ENCODE measurements at places on chromosomes 5 and 9.

GRCh38 chr9:120289098-120289497 lies 290.9 kb downstream of the CDK5RAP2 start:
- no peak for DNase-seq

DNA sequence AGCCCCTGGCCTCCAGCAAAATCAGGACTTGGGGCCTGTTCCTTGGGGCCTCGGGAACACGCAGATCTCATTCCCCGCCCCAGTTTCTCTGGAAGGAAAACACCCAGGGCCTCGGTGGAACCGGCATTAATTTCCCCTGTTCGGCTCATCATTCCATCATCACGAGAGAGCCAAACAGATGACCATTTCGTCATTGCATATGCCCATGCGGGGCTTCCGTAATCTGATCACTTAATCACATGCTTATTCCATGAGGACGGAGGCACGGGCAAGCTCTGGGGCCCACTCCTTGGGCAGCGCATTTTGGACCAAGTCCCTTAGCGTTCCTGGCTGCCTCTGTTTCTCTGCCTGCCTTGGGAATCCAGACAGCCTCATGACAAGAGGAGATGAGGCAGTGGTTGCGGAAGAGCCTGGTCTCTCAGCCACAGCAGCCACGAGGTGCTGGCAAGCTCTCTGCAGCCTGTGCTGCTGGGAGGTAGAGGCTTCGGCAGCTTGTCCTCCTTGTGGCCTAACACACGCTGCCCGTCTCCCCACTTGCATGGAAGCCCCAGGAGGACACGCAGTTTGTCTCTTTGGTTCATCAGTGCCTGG lies 65.0 kb upstream of the IER5L start:
- no peak for DNase-seq

DNA sequence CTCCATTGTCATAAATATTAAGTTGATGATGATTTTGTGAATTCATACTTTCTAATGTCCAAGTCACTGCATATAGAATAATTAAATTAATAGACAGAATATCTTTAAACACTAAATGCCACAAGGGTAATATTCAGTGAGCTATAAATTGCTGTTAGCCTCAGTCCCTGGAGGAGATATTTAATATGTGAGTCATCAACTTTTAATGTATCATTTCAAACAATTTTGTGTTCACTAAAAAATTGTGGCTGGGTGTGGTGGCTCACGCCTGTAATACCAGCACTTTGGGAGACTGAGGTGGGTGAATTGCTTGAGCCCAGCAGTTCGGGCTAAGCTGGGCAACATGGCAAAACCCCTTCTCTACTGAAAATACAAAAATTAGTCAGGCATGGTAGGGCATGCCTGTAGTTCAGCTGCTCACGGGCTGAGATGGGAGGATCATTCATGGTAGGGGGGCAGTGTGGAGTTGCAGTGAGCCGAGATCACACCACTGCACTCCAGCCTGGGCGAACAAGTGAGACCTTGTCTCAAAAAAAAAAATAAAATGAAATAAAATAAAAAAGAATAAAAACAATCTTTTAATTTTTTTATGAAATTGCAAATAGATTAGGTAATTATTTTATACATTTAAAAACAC lies 717.3 kb upstream of the CHD1 start:
- no peak for DNase-seq

GRCh38 chr5:607541-608428 lies 4.4 kb upstream of the CEP72 start:
- DNase-seq: peak; percentile 43

DNA sequence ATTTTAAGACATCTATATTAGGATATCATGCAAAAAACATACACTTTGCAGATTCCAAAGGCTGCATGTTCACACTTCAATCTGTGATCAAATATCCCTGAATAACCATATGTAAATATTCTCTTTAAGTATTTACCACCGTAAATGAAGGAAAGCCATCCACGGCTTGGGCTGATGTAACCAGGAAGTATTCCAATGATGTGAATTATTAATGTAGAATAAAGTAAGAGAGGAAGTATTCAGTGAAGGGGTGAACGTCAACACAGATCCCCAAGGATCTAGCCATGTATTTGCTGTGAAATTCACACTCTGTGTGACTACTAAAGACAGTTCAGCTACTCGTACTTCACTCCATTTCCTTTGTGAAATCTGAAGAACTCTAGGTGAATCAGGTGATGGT lies 75.2 kb downstream of the CDH6 start:
- DNase-seq: no peak
